ENCODE measurements at places on chromosomes 5 and 9.
A peak's percentile ranks its signal among the peaks of the same experiment; 100 is the strongest.

DNA sequence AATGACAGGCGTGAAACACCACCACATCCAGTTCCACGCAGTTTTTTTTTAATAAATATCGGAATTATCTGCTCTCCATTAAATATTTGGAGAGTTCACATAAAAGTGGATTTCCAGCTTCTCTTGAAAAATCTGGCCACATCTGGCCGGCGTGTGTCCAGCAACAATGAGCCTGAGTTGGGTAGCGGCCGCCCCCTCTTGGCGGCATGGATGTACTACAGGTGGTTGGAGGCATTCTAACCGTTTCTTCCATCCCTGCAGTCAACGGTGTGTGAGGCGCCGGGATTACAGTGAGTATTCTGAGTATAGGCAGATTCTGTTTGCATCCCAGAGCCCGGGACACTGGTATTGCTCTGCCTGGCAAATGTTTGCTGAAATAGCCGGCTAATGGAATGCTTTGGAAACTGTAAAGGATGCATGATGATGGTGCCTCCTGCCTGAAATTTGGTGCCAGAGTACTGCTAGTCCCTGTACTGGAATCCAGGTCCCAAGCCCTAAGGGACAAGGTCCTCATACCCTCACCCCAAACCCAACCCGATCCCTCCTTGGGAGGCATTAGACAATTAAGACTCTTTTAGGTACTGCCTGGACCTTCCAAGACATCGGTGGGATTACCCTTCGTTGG, 13.6 kb upstream of the GM2A start:
- peak; percentile 79 for DNase-seq

DNA sequence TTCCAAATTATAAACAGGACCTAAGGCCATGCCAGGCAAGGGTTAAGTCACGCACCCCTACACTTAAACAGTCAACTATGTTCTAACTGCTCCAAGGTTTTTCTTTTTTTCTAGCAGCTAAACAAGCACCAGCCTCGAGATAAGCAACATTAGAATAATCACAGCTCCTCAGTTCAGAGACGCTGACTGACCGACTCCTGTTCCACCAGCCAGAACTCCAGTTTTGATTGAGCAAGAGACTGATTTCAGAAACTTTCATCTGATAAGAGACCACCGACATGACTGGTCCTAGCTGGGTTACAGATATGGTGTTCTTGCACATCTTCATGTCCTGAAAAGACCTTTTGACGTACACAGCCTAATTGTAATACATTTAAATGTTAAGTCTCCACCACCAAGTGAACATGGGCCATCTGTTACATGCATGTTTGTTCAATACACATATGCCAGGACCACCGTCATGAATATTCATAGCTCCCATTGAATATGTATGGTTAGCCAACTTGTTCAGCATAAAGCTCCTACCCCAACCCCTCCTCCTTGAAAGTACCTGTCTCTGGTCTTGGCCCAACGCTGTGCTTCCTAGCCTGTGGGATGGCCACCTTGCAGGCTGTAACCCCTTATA, 23.7 kb upstream of the OTULINL start:
- DNase-seq: no peak

DNA sequence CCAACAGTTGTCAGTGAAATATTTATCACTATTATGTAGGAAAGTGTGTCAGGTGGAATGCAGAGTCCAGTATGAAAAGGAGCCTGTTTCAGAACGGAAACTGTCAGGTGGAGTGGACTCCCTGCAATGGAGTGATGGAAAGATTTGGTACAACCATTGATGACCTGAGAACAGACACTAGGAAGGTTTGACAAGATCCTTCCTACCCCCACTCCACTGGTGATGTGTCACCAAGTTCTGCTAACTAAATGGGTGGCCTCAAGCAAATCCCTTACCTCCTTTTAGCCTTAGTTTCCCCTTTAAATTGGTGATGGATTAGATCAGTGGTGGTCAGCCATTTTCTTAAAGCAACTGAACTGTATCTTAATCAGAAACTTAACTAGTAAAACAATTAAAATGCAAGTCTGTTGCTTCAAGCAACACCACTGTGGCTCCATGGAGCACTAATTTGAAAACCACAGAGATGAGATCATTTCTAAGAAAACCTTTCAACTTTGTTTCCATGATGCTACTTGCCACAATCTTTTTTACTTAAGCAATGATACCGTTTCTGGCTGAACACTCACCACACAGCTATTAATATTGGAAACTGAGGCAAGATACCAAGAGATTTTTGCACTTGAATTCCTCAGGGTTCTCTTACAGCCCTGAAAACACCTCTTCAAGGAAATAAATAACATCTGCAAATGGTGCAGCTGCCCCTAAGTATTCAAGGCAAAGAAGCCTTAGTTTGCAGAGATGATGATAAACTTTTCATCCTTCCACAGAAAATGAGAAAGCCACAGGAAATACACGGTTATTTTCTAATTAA, 140.6 kb downstream of the ERCC6L2 start:
- DNase-seq: no peak

GRCh38 chr9:3329361-3329760, 196.4 kb downstream of the RFX3 start:
- no peak for DNase-seq

DNA sequence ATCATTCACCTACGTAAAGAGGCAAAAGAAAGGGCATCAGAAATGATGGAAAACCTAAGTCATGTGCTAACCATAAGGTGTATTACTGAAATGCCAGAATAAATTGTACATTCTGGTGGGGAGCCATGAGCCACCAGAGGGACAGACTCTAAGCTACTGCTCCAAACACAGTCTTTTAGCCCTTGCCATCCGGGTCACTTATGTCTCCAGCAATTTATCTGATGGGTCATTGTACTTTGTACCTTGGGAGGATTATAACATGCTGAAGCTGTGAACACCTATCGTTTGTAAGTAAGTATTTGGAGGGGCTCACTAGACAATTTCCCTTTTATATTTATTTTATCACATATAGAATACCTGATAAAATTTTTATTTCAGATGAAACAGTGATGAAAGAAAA, 495.1 kb downstream of the KIF4B start:
- DNase-seq: no peak

DNA sequence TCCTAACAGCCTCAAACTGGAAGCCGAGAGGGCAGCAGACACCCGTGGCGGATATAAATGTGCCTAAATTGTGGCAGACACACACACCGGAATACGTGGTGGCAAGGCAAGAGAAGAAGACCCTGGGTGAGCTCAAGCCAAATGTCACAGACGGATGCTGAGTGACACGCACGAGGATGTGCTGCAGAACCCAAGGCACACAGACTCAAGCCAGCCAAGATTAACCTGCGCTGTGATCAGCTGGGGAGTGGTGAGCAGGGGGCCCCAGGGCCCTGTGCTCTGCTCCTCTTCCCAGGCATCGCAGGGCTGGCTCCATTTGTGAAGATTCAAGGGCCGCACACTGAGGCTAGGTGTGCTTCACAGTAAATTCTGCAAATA, 16.4 kb downstream of the SEMA4D start:
- no peak for DNase-seq

DNA sequence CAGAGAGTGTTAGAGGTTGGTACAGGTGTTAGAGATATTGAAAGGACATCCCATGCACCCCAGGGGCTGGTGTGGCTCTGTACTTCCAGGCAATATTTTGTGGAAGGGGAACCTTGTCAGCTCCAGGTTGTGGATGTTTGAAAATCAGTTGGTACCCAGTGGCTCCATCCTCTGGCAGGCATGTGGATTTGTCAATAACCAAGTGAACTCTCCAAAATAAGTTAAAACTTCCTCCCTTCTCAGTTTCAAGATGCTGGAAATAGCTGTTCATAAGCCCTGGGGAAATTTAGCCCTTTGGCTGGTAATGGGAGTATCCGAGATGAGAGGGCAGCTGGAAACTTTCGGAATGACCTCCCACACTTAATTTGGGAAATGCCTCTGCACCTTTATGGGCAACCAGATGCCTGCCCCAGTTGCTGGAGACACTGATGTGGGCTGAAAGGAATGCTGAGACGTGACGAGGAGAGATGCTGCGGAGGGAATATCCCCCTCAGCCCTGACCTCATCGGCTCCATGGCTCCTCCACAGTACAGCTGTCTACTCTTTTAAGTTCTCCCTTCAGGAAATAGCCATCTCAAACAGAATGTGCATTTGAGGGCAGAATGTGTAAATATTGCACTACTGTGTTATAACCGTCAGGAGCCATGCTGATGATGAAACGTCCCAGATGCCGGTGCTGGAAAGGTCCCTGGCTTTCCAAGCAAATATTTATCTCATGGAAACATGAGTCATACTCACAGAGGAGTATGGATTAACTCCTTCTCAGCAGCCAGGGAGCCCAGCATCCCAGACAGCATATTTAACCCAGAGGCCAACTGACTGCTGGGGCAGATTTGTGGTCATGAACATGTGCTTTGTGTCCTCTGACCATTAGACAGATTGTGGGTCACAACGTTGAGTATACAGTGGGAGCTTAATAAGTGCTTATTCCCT, 29.5 kb downstream of the TGFBI start:
- DNase-seq: no peak
